ENCODE measurements at places on chromosomes 3 and 15. TPM values are rescaled to one million over a fixed set of nuclear protein-coding genes. Genes with fewer than 3 reads are reported as not detected.

DNA sequence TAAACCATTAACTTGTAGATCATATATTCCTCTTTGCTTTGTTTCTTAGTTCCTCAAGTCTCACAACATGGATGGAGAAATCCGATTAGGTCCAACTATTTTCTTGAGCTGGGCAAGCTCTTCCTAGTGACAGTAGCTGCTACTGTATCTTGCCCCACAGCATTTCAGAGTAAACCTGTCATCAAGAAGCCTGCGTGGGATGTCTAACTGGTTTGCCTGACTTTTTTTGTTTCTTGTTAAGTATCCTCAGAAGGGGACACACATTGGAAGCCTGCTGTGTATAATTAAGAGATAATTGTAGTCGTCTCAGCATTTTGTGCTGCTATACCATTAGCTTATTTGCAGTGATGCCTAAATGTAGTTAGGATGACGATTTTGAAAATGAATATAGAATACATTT lies 29.3 kb upstream of the STT3B start:
- no peak for DNase-seq

DNA sequence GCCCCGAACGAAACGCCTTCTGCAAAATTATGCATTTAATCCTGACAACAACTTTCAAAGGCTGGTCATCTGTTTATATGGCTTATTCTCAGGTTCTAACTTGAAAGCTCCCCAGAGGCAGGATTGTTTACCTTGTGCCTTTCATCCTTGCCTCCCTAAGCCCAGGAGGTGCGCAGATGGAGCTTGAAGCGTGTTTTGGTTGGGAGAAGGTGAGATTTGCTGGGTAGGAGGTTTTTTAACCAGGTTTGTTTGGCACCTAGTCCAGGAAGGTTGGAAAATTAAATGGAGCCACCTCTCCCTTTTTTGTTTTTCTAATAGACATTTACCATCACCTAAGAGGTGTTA lies 675 bp downstream of the TSEN2 start:
- no peak for DNase-seq

GRCh38 chr3:15953841-15954240 lies 156.1 kb upstream of the ANKRD28 start:
- no peak for DNase-seq

GRCh38 chr15:74396445-74397238 lies 29.2 kb upstream of the CYP11A1 start:
- no peak for DNase-seq

- DNase-seq = peak; percentile 7
Observed at GRCh38 chr15:45921978-45922377, 287.1 kb downstream of the SQOR start.

DNA sequence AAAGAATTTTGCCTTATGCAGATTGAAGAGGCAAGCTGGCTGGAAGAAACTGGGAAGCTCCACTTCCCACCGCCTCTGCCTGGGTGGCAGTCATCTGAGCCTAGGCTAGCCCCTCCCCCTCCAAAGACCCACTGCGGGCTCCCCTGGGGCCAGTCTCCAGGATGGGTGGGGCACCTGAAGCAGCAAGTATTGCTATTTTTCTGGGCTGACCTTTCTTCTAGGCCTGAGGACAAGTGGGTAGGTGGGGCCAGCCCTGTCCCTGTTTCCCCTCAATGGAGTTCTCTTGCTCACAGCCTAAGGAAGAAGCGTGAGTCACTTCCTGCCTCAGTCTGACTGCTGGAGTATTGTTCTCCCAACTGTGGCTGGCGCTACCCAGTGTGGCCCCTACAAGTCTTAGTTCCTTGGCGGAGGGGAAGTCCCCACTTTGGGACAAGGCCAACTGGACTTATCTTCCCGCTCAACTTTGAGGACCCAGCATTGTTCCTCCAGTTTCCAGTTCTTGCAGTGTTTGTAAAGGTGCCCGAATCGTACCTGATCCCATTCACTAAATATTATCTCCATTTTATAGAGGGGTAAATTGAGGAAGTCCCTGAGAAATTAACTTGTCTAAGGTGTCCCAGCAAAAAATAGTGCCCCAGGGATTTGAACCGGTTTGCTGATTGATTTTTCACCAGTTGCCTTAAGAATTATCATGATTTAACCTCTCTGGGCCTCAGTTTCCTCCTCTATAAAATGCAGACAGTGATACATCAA lies 1.4 kb downstream of the FURIN start:
- peak; percentile 90 for DNase-seq

DNA sequence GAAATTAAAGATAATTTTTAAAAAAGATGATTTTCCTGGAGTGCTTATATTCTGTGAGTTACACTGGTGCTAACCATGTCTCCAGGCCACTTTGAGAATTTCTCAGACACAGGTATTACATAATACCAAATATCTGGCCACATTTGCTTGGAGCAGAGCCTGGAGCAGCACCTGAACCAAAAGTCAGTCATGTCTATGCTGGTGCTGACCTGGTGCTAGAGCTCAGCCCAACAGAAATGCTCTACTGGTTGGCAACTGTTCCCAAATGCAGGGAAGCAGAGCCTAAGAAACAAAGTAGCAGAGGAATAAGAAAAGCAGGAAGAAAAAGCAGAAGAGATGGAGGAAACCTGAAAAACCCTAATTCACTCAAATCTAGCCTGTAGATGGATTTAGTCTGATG lies 135.7 kb upstream of the SLC7A14 start:
- no peak for DNase-seq

DNA sequence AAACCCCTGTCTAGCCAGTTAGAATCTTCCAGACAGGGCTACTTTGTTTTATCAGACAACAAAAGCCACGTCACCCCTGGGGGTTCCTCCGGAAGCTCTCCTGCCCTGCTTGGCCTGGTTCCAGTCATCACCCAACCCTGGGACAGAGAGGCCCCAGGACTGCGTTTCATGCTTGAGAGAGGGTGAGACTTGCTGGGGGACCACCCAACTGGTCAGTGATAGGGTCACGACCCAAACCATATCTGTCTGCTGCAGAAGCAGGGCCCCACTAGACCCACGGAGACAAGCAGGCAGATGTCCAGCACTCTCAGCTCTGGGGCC lies 1.2 kb downstream of the NT5DC2 start:
- peak; percentile 46 for DNase-seq

DNA sequence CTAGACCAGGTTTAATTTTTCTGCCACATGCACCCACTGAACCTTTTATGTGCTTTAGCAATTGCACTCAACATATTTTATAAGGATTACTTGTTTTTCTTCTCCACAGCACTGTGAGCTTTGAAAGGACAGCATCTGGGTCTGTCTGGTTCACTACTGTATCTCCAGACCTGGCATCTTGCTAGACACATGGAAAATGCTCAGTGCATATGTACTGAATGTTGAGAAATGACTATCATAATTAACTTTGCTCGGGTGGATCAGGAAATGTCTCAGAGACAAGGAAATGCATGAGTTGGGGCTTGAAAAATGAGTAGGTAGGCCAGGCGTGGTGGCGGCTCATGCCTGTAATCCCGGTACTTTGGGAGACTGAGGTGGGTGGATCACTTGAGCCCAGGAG lies 40.2 kb downstream of the DOCK3 start:
- DNase-seq = no peak

DNA sequence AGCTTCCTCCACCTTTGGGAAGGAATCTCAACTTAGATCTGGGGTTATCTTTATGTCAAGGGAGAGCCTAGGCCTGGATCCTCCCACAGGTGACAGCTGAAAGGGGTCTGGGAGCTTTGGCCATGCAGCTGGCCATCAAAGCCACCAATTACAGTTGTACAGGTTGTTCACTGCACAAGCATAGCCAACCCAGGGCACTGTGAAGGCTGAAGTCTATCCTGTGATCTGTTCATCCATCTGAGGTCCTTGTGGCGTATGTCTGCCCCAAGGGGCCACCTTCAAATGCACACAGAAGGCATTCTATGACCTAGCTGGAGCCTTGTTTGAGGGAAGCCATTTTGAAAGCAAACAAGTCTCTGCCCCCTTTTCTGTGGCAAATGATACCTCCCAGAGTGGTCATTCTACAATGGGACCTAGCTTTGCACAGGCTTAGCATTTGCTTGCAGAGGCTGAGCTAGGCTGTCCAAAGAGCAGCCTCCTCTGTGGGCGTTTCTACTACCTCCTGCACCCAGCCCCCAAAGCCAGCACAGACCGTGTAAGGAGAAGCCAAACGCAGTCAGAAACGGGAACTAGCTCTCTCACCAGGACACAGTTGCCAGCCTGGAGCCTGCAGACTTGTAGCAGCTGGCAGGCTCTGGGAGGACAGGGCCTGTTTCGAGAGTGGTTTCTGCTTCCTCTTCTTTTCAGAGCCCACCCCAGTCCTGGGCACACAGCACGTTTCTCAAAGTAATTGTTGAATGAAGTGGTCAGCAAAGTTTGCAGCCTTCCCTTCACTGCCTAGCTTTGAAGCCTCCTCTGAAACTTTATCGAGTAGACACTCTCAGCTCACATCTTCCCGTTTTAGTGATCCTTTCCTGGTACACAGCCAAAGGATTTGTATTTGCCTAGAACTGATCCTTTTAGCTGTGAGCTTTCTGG lies 157.3 kb upstream of the SMAD3 start:
- peak; percentile 74 for DNase-seq

GRCh38 chr3:170811928-170812591 lies 57.9 kb downstream of the RPL22L1 start:
- peak; percentile 64 for DNase-seq

GRCh38 chr15:70164156-70164900 lies 66.6 kb upstream of the TLE3 start:
- no peak for DNase-seq

- DNase-seq = no peak
Observed at GRCh38 chr15:37015451-37015850, 84.9 kb downstream of the MEIS2 start.

DNA sequence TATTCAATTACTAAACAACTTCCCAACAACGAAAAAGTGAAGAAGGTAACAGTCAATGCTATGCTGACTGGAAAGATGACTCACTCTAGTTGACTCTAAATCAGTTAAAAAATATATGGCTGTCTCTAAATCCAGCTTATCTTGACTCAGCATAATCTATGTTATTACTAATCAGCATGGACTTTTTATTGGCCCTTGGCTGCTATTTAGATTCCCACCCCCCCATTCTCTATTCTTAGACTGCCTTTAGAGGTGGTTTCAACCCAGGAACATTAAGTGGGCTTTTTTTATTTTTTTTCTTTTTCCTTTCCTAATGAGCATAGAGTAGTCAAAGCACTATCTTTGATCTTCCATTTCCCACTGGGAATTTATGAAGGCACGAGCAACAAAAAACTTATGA lies 1.9 kb downstream of the PCOLCE2 start:
- DNase-seq = no peak

- DNase-seq = no peak
Observed at GRCh38 chr3:57598765-57599360, 1.7 kb upstream of the ARF4 start.

DNA sequence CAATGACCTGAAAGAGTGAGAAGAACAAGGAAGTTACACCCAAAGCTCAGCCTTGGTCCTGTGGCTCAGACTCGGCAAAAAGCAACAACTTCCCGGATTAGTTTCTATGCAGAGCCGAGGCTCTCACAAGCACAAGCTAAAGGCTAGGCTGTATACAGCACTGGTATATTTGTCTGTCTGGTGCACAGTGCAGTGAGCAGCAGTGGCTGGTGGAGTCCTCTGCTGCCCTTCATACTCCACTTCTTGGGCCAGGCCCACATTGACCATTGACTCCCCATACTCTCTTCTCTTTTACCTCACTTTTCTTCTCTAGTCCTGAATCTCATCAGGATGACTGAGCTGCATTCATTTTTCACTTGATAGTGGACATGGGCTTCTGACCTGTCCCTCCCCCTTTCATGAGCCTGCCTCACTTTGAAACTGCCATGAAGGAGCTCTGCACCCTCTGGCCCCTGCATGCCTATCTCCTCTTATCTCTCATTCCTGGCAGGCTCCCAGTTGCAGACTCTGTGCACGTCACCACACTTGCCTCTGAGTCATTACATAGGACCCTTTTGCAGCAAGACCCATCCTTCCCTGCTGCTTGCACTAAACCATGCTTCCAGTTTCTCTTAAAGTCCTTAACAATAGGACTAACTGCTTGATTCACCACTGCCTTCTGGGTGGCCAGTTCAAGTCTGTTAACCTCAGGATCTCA lies 379.3 kb downstream of the NTRK3 start:
- no peak for DNase-seq

DNA sequence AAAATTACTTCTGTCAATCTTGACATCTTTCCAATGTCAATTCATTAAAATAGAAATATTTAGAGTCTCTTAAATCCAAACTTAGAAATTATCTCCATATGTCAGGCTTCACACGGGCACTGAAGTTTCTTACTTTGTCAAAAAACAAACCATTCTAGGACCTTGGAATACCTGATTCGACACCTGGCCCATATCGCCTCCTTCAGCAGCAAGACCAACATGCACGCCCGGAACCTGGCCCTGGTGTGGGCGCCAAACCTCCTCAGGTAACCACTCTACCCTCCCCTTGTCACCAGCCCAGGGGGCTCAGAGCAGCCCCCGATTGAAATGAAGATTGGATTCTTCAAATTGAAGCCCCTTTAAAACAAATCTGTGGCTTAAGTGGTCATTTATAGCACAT lies 81.3 kb downstream of the TMEM39A start:
- no peak for DNase-seq

The EPHA6 gene
- 0.56 TPM for polyA plus RNA-seq

The XCR1 gene
- 1.0 TPM for polyA plus RNA-seq

The TLR9 gene
- polyA plus RNA-seq = 0.28 TPM

The CRYGS gene
- 6.5 TPM for polyA plus RNA-seq

The PLA2G4D gene
- 0.11 TPM for polyA plus RNA-seq

The ARL14 gene
- not detected for polyA plus RNA-seq

The TXNRD3 gene
- polyA plus RNA-seq = 19.9 TPM

The ADGRG7 gene
- polyA plus RNA-seq = not detected

The POLQ gene
- 5.5 TPM for polyA plus RNA-seq

The TERB2 gene
- polyA plus RNA-seq = not detected

The PPP1R14D gene
- 0.38 TPM for polyA plus RNA-seq

The ISLR gene
- 52.0 TPM for polyA plus RNA-seq
